Sigmoid colon (tissue), 7 donors: ENCODE measurements at places on chromosomes 1 and 21. TPM values are rescaled to one million over a fixed set of nuclear protein-coding genes. Genes with fewer than 3 reads are reported as not detected.

DNA sequence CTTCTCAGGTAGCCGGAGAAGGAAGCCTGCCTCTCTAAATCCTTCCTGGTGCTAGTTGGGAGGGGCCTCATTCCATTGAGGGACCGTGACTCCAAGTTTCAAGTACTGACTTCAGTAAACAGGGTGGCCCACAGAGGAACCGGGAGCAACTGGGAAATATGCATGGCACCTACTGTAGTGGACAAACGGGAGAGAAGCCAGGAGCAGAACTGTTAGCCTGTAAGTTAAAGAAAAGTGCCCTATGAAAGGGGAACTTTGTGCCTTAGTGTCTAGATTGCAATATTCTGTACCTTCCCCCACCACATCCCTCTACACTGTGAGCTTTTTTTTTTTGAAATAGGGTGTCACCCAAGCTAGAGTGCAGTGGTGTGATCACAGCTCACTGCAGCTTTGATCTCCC lies 33.2 kb upstream of the KANK4 start:
- no peak for DNase-seq
- H3K4me1 ChIP-seq = no peaks in the 10 kb centered on the region
- H3K27ac ChIP-seq = no peak overlapping the region
- no peak overlapping the region for H3K4me3 ChIP-seq

- no peaks in the 10 kb centered on the region for H3K27me3 ChIP-seq
- no peak for DNase-seq
- H3K4me1 ChIP-seq = peaks cover 19% of the 10 kb centered on the region
- no peak overlapping the region for H3K4me3 ChIP-seq
Measured at GRCh38 chr1:23163395-23163794, 5.3 kb downstream of the LUZP1 start.

GRCh38 chr1:169989246-169989645 lies 85.2 kb downstream of the KIFAP3 start:
- peaks cover 7% of the 10 kb centered on the region for H3K4me1 ChIP-seq
- no peak overlapping the region for H3K27ac ChIP-seq
- H3K4me3 ChIP-seq = no peak overlapping the region
- DNase-seq = no peak
- H3K27me3 ChIP-seq = no peaks in the 10 kb centered on the region
- no peaks in the 10 kb centered on the region for H3K36me3 ChIP-seq

DNA sequence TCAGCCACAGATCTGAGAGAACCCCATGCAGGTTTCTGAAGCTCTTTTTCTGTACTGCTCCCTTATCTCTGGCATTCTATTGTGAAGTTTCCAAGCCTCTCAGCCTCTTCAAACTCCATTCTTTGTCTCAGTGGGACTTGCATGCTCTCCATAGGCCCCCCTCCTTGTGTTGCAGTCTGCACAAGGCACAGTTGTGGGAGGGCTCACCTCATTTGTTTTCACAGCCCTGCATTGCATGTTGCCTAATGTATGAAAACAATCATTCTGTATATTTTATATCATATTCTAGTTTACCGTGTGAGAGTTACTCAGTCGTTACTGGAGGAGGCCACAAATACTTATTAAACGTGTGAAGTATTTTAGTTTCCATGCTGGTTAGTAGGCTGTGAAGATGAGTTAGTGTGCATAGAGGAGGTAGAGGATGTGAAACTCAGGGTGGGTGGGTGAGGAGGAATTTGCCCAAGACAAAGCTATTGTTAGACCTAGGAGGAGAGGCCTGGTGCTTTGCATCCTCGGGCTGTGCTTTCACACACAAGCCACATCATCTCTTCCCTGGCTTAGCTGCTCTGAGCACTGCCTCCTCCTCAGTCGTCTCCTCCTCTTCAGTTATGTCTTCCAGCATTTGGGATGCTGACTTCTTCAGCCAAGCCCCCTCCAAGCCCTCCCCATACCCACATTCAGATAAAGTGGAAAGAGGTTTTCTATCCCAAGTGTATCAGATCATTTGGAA lies 7.8 kb upstream of the CHI3L2 start:
- no peak for DNase-seq
- H3K4me1 ChIP-seq = no peaks in the 10 kb centered on the region
- no peak overlapping the region for H3K4me3 ChIP-seq

The WNT9A gene
- polyA plus RNA-seq = 0.60 TPM

GRCh38 chr1:100578201-100578600 lies 40.3 kb downstream of the GPR88 start:
- DNase-seq = no peak
- H3K27ac ChIP-seq = no peak overlapping the region
- no peak overlapping the region for H3K4me3 ChIP-seq
- no peaks in the 10 kb centered on the region for H3K4me1 ChIP-seq
- H3K36me3 ChIP-seq = no peaks in the 10 kb centered on the region

GRCh38 chr1:170668209-170669106 lies 4.5 kb downstream of the PRRX1 start:
- DNase-seq = no peak
- H3K36me3 ChIP-seq = no peaks in the 10 kb centered on the region
- H3K27me3 ChIP-seq = peaks cover 60% of the 10 kb centered on the region
- H3K27ac ChIP-seq = no peak overlapping the region
